ENCODE measurements at places on chromosomes 6 and 20.
A peak's percentile ranks its signal among the peaks of the same experiment; 100 is the strongest.

- no peak for DNase-seq
These were observed 430.3 kb downstream of the PLCB1 start for GRCh38 chr20:8562356-8562755.

- peak; percentile 9 for DNase-seq
These were observed 371.9 kb upstream of the ID4 start for GRCh38 chr6:19465256-19465655.

DNA sequence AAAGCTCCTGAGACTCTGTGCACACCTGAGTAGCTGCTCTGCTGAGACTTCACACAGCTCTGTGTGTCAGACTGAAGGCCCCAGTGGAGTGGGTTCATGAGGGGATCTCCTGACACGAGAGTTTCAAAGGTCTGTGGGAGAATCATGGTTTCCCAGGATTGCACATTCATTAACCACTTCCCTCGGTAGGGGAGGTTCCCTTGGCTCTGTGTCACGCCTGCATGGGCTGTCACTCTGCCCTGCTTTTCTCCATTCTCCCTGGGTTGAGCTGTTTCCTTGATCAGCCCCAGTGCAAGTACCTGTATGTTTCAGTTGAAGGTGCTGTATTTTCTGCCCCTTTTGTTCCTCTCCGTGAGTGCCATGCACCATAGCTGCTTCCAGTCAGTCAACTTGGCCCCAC is 236.9 kb downstream of the EPM2A start:
- no peak for DNase-seq

GRCh38 chr20:36629719-36630681 is 16.0 kb downstream of the SLA2 start:
- no peak for DNase-seq

DNA sequence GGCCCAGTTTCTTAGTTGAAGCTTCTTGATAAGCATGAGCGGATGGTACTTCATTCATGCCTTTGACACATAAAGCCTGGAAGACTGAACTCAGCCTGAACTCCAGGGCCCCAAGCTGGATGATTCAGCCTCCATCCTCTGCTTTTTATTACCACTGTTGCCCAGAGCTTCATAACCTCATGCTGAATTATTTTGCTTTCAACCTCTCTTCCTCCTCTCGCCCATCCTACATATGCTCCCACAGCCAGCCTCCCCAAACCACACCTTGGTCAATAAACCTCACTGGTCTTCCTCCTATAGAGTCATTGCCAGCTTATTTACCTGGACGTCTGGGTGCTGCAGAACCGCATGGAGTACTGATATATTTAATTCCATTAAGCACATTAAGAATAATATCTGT is 59.4 kb downstream of the SLC35B3 start:
- no peak for DNase-seq

GRCh38 chr6:37160922-37161778 is 8.8 kb upstream of the PIM1 start:
- DNase-seq: peak; percentile 40

DNA sequence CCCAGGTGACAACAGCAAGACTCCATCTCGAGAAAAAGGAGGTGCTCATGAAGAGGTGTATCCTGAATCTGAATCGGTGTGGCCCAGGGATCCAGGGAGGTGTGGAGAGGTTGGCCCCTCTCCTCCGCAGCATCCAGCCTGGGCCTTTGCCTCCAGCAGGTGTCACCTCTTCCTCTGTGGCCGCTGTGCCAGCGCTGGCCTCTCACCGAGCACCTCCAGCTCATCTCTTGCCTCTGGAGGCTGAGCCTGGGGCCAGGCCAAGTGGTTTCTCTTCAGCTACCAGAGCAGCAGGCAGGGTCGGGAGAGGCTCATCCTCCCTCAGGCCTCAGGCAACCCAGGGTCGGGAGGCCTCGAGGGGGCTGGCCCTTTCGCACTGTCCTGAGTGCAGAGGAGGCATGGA is 1.2 kb upstream of the COL20A1 start:
- no peak for DNase-seq

GRCh38 chr6:45930420-45931040 is 85.1 kb downstream of the CLIC5 start:
- no peak for DNase-seq

DNA sequence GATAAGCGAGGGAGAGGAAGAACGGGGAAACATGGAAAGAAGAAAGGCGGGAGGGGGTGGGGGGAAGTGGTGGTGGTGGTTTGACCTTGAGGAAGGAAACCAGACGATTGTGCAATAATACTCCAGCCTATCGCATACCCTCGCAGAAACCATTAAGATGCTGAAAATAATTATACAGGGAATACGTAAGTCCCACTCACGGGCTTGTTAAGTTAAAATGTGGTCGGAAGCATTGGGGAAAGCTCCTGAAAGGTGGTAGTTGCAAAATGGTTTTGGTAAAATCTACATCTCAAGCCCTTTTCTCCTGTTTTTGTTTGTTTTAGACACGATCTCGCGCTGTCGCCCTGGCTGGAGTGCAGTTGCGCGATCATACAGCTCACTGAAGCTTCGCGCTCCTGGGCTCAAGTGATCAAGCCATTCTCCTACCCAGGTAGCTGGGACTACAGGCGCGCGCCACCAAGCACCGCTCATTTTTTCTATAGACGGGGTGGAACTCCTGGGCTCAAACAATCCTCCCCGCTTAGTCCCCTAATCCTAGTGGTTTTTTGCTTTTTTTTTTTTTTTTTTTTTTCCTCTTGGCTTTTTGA is 128.9 kb upstream of the ZNF184 start:
- no peak for DNase-seq

GRCh38 chr6:126880964-126881363 is 237.5 kb upstream of the RSPO3 start:
- no peak for DNase-seq

DNA sequence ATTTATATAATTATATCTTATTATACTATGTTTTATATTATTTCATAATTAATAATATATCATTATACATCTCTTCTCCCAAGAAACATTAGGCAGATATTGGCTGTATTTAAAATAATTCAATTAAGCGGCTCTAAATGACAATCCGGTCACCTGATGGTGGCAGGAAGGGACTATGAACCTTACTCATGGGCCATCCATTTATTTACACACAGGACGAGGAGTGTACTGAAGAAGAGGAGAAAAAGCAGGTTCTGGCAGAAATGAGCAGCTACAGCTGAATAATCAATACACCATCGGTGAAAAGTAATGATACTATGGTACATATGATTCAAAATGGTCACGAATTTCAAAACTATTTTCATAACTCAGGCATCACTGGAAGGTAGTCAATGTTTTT is 277.7 kb downstream of the KIF16B start:
- no peak for DNase-seq

DNA sequence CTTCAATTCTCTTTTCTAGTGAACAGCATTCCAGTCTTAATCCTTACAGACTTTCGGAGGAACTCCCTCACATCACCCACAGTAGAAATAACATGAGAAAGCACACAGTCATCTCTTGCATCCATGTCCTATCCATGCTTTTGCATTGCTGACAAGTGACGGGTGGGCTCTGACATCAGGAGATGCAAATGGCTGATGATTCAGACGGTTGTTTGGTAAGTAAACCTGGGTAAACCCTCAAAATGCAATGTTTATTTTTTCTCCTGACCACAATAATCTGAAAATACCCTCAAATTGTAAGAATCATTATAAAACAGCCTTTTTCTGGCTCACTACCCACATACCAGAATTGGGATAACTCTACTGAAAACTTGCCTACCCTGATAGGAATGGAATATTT is 792.0 kb downstream of the MAFB start:
- peak; percentile 74 for DNase-seq

DNA sequence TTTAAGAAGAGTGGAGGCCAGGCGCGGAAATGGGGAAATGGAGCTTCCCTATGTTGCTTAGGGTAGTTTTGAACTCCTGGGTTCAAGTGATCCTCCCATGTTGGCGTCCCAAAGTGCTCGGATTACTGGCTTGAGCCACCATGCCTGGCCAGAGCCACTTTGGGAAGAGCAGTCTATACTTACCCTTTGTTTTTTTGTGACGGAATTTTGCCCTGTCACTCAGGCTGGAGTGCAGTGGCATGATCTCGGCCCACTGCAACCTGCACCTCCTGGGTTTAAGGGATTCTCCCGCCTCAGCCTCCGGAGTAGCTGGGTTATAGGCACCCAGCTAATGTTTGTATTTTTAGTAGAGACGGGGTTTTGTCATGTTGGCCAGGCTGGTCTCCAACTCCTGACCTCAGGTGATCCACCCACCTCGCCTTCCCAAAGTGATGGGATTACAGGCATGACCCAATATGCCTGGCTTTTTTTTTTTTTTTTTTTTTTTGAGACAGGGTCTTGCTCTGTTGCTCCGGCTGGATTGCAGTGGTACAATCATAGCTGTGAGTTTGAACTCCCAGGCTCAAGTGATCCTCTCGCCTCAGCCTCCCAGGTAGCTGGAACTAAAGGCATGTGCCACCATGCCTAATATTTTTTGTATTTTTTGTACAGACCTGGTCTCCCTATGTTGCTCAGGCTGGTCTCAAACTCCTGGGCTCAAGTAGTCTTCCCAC is 18.0 kb downstream of the PPP1R10 start:
- DNase-seq: no peak

DNA sequence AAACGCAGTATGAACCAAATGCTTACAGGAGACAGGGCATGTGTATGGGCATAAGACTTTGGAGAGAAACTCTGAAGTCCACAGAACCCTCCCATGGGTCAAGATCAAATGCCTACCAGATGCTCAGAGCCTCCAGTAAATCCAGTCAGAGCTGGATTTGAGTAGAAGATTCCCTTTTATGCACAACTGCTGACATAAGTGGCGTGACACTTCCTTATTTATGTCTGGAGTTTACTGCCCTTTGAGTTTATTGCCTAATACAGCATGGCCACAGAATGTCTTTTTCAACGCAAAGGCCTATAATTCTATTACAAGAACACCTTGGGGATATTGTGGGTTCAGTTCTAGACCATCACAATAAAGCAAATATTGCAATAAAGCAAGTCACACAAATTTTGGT is 220.0 kb upstream of the FOXQ1 start:
- DNase-seq: no peak

- no peak for DNase-seq
These were observed 196.9 kb downstream of the FOXA2 start for GRCh38 chr20:22387452-22387851.

DNA sequence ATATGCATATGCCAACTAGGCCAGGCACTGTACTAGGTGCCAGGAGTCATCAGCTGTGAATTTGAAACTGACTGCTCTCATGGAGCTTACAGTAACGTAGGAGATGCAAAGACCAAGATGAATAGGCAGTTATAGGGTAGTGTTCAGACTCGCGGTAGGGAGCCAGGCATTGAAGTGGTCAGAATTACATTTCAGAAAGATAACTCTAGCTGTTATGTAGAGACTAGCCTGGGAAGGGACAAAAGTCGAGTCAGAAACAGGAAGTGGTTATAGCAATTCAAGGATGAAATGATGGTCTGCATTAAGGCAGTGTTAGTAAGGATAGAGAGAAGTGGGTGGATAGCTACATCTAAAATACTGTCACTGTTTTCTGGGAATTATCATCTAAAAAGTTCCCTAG is 56.6 kb downstream of the PCMT1 start:
- no peak for DNase-seq

DNA sequence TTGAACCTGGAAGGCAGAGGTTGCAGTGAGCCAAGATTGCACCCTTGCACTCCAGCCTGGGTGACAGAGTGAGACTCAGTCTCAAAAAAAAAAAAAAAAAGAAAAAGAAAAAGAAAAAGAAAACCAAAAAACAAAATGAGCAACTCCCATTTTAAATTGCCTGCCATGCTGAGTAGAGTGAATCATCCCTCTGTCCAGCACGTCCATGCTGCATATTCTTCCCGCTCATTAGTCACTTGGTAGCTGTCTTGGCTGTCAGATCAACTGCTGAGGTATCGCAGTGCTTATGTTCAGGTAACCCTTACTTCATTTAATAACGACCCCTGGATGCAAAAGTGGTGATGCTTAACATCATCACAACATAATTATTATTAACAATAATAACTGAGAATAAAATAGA is 72.6 kb upstream of the RNF24 start:
- no peak for DNase-seq

DNA sequence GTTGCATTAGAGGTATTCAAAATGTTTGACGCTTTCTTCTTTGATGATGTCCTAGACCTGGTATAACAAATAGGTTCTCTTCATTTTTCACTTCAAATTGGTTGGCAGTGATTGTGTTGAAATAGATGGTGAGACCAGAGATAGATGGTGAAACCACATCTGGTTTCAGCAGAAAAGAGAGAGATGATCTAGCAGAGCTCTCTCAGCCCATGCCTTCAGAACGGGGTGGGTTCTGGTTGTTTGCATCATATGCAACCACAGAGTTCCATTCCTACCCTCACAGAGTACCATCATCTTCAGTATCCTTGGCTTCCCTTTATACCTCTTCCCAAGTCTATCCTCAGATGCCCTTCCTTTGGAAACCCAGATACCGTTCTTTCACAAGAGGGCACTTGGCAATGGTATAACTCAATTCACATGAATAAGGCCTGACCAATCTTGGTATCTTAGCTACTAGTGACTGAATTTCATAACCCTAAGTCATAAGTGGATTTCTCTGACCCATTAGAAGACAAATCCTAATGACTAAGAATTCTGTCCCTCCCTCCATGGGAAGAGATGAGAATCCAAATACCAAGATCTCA is 93.7 kb downstream of the UBE3D start:
- no peak for DNase-seq

GRCh38 chr6:154614101-154614500 is 103.6 kb upstream of the CNKSR3 start:
- DNase-seq: no peak

DNA sequence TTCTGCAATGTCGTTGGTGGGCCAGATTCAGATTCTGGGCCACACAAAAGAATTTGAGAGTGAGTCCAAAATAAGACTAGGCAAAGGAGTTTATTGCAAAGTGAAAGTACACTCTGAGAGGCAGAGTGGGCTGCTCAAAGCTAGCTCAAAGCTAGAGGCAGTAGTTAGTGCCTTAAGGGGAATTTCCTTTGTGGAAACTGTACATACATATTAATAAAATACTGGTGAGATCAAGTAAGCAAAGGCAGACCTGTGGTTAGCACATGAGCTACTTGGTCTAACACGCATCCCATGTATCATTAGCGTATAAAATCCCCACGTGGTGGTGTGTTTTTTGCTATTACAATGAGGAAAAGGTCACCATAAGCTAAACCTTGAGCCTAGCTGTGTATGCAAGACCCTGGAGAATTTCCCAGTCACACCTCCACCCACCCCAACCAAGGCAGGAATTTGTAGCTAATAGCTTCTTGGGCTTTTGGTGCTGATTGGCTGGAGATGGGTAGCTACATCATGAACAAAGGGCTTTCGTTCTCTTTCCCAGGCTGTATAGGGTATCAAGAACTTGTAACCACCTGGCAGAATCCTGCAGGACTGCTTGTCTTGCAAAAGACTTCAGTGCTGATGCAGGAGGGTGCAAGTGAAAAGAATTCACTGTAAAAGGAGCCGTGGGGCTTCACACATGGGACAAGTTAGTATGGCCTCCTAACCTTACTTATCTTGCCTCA is 14.7 kb upstream of the TRIM26 start:
- no peak for DNase-seq

- no peak for DNase-seq
These were observed 1090.1 kb upstream of the ADGRB3 start for GRCh38 chr6:67544851-67545452.

GRCh38 chr20:43159994-43160393 is 29.7 kb downstream of the PTPRT start:
- no peak for DNase-seq

GRCh38 chr6:43929511-43929910 is 159.5 kb downstream of the VEGFA start:
- DNase-seq: no peak

- no peak for DNase-seq
These were observed 296.7 kb downstream of the TFAP2C start for GRCh38 chr20:56925831-56926170.

GRCh38 chr6:56843476-56844349 is 111.2 kb upstream of the BEND6 start:
- no peak for DNase-seq

- DNase-seq: no peak
These were observed 757.1 kb upstream of the SLC35B3 start for GRCh38 chr6:9192405-9192909.
